ENCODE measurements at places on chromosomes 4 and X.

- DNase-seq = no peak
These were observed 36.5 kb downstream of the SUPT20HL2 start for GRCh38 chrX:24277405-24277804.

- no peak for DNase-seq
These were observed 38.6 kb upstream of the CRMP1 start for GRCh38 chr4:5931526-5931925.

DNA sequence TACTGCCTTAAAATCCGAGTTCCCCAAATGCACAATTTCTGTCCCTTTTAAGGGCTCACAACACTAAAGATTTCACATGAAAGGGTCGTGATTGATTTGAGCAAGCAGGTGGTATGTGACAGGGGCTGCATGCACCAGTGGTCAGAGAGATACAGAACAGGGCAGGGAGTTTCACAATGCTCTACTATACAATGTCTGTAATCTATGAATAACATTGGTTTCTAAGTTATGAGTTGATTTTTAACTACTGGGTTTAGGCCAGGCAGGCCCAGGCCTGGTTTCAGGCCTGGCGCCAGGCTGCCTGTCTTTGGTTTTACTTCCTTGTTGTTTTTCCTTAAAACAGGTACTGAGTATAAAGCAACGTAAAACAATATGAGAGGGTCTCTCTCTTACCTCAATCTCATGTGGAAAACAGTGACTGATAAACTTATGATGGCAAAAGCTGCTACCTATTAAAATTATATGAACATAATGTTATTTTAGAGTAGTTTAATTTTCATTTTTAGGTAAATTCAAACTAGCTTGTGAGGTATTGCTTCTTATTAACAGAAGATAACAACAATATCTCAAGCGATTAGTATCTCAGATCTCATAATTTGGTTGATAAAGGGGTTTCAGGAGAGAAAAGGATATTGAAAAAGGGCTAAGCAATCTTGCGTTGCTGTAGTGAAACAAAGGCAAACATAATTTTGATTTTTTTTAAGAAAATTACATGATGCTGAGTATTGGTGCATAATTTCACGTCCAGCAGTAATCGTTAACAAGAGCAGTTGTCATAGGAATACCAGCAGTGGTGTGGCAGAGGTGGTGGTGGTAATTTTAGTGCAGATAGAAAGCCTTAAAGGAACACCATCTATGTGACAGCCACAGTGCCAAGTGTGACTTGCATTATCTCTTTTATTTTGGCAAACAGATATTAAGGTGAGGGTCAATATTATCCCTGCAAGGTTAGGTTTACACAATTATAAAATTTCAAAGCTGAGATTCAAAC lies 944.4 kb upstream of the GRID2 start:
- no peak for DNase-seq

DNA sequence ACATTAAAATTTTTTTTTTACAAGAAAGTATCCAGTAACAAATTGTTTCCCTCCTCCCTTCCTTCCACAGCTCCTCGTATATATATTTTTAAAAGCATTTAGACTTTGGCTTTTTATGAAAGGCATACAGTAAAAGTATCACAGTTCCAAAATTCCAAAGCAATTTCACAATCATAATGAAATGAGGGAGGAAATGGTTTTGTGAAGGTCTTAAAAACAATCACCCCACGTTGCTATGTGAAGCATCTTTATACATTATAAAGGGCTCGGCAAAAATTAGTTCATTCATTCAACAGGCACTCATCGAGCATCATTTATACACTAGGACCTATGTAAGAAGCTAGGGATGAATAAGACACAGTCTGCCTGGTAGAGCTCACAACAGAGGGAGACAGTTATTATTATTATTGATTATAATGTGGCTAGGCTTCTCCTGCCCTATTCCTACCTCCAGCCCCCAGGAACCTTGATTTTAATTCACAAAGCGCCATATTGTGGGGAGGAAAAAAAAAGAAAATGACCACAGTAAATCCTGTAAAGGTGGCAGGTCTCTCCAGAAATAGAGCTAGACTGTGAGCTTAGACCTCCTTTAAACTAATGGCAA lies 239.9 kb downstream of the MAML3 start:
- no peak for DNase-seq

GRCh38 chr4:123976285-123976684 lies 579.7 kb downstream of the SPRY1 start:
- no peak for DNase-seq

GRCh38 chrX:72371405-72371804 lies 65.7 kb upstream of the CITED1 start:
- DNase-seq = no peak

DNA sequence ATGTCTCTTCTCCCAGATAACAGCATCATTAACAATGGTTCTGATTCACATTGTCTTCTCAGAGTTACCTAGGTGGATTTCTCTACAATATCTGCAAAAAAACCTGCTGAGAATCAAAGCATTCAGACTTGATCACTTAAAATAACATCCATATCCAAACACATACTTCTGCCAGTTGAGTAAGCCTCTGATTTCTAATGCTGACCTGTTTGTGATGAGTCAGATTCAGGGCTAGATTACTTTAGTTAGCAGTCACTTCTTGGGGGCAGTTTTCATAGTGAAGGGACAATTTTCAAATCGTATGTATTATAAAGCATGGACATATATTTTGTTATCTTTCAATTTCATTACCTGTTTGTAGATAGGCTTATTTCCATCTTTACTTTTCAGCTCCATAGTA lies 35.5 kb downstream of the CCNI start:
- DNase-seq = no peak

- no peak for DNase-seq
These were observed 1938.9 kb upstream of the TENM3 start for GRCh38 chr4:180304321-180304720.

GRCh38 chrX:132207996-132208395 lies 11.3 kb downstream of the RAP2C start:
- DNase-seq = peak; percentile 7

- no peak for DNase-seq
These were observed 218.5 kb upstream of the FGF13 start for GRCh38 chrX:138929926-138930582.

- no peak for DNase-seq
These were observed 7.1 kb upstream of the CXCL5 start for GRCh38 chr4:74005528-74005927.

- no peak for DNase-seq
These were observed 196.6 kb upstream of the AGA start for GRCh38 chr4:177638871-177639270.

- no peak for DNase-seq
These were observed 105.7 kb upstream of the PRPS2 start for GRCh38 chrX:12685541-12685940.

GRCh38 chrX:47619486-47620302 lies at the start of gene SYN1:
TSS of gene SYN1 (minus strand) at chrX:47619857. CDS start at chrX:47619728, 129 bp downstream.
- DNase-seq = peak; percentile 46

DNA sequence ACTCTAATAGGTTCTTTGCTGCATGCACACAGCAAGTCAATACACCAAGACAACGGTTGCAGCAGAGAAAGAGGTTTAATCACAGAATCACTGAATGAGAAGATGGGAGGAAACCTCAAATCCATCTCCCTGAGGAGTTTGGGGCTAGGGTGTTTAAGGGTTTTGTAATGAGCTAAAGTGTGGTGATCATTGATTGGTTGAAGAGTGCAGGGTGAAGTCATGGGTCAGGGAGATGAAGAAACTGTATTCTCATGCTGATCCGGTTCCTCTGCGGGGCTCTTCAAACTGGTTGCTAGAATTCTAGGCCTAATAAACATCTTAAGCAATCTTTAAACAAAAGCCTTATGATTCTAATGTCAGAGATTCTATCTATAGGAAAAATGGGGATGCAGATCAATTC lies 432.5 kb upstream of the FAM47C start:
- DNase-seq = no peak

- no peak for DNase-seq
These were observed 161.4 kb upstream of the GIMD1 start for GRCh38 chr4:106530024-106530361.

DNA sequence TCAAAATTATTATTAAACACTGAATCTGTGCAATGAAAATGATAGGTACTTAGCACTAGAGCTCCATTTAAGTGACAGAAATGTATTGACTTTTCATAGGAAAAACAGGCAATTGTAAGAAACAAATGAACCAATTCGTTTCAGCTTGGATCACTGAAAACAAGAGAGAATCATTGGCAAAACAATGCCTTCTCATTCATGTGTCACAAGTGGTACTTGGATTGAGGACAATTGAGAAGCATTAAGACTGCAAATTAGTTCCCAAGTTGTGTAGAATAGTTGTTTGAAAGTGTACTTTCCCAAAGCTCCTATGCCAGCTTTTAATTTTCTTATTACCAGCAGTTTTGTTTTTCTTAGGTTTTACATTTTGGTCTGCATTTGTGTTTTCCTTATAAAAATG lies 20.6 kb downstream of the CNKSR2 start:
- peak; percentile 68 for DNase-seq

- DNase-seq = no peak
These were observed 34.8 kb downstream of the GPR101 start for GRCh38 chrX:136999024-136999423.

DNA sequence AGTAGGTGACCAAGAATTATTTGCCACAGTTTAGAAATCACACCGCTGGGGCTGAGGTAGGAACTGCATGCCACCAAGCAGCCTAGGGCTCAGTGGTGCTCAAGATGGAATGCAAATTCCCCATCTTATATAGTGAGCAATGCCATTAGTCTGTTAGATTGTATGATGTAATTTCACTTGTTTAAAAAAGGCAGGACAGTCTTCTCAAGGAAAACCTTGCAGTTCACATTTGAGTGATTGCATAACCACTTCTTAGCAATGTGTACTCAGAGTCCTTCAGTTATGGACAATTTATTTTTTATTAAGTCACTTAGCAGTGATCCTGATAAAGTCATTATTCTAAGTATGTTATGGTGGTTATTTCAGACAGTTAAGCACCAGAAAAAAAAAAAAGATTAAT lies 142.9 kb upstream of the SFRP2 start:
- no peak for DNase-seq

GRCh38 chr4:175954685-175955084 lies 111.0 kb upstream of the WDR17 start:
- no peak for DNase-seq

DNA sequence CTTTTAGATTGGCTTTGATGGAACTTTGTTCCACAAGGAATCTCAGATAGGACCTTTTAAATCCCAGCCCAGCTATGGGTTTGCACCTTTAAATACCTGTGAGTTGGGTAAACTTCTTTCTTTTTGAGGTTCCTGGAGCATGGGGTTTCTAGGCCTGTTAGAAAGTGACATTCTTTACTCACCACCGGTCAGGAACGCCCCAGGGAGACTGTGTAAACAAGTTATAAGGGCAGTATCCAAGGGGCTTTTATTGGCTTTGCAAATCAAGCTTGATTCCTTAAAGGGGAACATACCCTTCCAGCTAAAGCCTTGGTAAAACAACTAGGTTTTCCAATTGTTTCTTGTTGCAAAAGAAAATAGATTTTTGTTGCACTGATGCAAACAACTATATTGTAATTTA lies 93.4 kb downstream of the TENT5D start:
- no peak for DNase-seq

- DNase-seq = no peak
These were observed 789 bp downstream of the ARHGAP10 start for GRCh38 chr4:147732518-147733235.

GRCh38 chr4:65202165-65202852 lies 468.0 kb downstream of the EPHA5 start:
- no peak for DNase-seq

- no peak for DNase-seq
These were observed 219.0 kb upstream of the GATB start for GRCh38 chr4:151979819-151980218.

DNA sequence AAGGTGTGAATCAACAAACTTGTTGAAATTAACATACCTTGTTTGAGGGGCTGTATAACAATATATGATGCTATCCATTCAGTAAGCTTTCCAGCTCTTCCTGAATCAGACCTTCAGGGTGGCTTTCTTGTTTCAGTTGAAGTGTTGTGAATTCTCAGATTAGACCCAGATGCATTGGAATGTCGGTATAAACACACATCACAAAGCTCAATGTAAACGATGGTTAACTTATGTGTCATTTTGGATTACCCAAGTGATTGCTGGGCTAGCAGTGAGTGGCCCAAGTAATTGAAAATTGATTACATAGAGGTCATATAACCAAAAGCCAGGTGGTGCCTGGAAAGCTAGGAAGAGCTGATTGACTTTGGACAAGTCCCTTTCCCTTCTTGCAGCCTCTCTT lies 115.0 kb downstream of the SHROOM4 start:
- DNase-seq = no peak

- DNase-seq = no peak
These were observed 90.2 kb downstream of the CXCL13 start for GRCh38 chr4:77695774-77696173.

DNA sequence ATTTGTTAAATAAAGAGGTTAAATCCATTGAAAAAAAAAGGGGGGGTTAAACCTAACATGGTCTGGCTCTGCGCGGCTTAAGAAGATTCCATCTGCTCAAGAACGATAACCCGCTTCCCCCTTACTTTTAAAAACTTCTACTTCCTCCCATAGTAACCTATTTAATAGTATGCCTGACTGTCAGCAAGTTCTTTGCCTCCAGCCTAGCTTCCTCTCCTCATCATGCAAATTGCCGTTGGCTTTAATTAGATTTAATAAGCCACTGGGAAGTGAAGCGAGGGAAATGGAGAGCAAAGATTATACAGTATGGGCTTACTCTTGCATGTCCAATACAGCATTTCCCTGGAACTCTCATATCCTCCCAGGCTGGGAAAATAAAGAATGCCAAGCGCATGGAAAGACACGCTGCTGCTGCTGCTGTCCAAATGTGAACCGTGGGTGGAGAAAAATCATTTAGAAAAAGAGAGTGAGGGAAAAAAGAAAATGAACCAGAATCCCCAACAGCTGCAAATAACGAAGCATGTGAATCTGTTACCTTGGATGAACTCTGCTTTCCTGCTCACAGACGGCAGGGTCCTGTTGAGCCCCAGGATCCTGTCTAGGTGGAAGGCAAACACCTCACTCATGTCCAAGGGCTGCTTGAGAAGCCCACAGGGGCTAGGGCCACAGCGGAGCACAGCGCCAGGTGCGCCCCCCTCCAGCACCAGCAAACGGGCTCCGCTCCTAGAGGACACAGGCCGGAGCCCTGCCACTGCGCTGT lies 2.7 kb downstream of the GASK1B start:
- no peak for DNase-seq

DNA sequence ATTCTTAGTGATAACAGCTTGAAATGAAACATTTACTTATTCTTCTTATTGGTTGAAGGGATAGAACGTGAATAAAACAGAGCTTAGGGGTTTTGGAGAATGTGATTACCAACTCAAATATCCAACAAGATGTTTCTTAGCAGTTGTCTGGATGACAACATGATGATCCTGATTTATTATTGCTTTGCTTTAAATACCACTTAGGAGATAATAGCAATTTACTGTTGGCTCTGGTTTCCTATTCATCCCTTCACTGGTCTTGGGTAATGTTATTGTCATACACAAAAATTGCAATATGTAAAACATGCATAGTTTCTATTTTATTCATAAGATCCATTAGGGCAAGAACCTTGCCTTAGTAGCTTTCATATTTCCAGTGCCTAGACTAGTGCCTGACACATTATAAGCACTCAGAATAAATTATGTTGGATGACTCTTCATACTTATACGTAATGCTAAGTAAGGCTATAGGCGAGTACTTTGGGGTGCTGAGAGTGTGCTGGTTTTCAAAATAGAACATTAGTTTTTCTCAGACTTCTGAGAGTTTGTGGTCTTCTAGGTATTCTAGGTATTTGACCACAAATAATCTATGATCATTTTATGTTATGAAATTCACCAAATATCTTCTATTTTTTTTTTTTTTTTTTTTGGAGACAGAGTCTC lies 58.6 kb upstream of the PGRMC2 start:
- DNase-seq = no peak
